Natural killer cell (primary cell): ENCODE measurements at places on chromosomes 3 and 15. TPM values are rescaled to one million over a fixed set of nuclear protein-coding genes. Genes with fewer than 3 reads are reported as not detected.
A peak's percentile ranks its signal among the peaks of the same experiment; 100 is the strongest.

GRCh38 chr3:10284496-10284895, 8.3 kb downstream of the GHRL start:
- DNase-seq: no peak

- no peak for DNase-seq
These were observed 12.5 kb downstream of the DNAH1 start for GRCh38 chr3:52328536-52329080.

GRCh38 chr3:170640737-170641171, 54.9 kb upstream of the SLC7A14 start:
- DNase-seq: no peak

DNA sequence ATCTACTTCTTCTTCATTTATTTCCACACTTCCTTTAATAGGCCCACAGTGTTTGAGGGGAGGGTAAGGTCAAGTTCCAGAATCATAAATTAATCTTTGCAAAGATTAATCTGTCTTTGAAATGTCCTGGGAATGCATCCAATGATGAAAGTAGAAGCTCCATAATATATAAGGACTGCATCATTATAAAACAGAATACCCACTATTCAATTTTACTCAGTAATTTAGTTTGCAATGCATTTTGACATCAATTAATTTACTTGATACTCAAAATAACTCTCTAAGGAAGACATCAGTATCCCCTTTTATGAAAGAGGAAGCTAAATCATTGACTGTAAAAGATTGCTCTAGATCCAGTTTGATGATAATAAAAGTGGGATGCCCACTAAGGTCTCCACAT, 777.2 kb downstream of the GRM7 start:
- no peak for DNase-seq

KIF7 gene
- total RNA-seq: 0.93 TPM

DNA sequence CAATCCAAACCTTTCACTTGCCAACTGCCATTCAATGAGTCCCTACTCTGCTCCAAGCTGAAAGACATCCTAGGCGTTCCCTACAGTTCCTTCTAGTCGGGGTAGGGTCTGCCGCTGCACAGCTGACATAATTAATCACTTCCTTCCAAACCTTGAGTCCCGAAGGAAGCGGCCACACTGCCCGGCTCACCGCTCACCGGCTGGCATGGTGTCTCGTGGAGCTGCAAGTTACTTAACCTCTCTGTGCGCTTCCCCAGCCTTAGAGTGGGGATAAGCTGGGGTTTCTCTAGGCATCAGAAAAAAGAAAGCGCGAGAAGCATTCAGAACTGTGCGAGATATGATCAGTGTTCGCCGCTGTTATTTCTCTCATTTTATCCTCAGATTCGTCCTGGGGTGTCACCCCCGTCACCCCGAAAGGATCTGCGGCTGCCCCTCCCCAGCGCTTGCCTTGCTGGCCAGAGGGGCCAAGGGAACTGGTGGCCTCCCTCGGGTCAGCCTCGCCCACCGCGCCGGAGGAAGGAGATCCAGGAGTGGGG, 748 bp downstream of the MRPS25 start:
- peak; percentile 35 for DNase-seq

DNA sequence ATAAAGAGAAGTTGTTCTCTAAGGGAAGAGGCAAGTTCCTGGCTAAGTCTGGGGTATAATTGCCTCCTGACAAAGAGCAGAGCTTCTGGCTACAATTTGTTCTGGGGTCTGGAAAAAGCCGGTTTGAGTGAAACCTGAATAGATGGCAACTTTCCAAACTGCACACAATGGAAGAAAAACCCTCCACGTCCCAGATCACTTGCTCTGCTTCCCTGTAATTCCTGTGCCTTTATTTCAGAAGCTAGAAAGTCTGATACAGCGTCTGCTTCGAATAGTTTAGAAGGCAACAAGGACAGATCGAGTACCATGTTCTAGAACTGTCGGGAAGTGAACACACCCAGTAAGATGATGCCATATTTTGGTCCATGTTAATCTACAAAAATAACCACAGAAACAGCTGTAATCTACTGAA, 1.6 kb upstream of the WDR82 start:
- no peak for DNase-seq

SHC4 gene
- 0.20 TPM for total RNA-seq

- no peak for DNase-seq
These were observed 54.2 kb downstream of the PPARG start for GRCh38 chr3:12343047-12343501.

PCSK6 gene
- 2.4 TPM for total RNA-seq

- DNase-seq: no peak
These were observed 1045.9 kb downstream of the MCTP2 start for GRCh38 chr15:95277266-95277665.

SEMA3F gene
- total RNA-seq: 0.78 TPM

SLC6A20 gene
- total RNA-seq: 0.70 TPM

GRCh38 chr15:70399204-70399603, 301.5 kb upstream of the TLE3 start:
- no peak for DNase-seq

CNTN6 gene
- not detected for total RNA-seq

SNX4 gene
- total RNA-seq: 30.1 TPM

RAD51 gene
- total RNA-seq: 1.2 TPM

DNA sequence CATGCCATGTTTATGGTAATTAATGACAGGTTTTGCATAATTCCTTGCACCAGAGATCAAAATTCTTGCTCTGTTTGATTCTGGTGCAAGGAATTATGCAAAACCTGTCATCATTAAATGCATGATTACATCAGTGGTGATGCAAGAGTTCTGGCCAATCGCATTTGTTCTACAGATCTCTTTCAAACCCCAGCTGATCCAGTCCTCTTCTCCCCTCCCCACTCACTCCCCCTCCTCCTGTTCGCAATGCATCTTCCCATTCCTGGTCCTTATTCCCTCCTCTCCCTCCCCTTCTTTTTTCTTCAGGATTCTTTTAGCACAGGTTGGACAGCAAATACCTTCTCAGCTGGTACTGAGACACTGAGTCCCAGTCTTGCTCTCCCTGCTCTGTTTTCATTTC, 82.1 kb downstream of the GABRB3 start:
- no peak for DNase-seq

TNNC1 gene
- total RNA-seq: not detected

NPAP1 gene
- not detected for total RNA-seq

- DNase-seq: no peak
These were observed 365.8 kb upstream of the RGMA start for GRCh38 chr15:93454788-93455187.

DNA sequence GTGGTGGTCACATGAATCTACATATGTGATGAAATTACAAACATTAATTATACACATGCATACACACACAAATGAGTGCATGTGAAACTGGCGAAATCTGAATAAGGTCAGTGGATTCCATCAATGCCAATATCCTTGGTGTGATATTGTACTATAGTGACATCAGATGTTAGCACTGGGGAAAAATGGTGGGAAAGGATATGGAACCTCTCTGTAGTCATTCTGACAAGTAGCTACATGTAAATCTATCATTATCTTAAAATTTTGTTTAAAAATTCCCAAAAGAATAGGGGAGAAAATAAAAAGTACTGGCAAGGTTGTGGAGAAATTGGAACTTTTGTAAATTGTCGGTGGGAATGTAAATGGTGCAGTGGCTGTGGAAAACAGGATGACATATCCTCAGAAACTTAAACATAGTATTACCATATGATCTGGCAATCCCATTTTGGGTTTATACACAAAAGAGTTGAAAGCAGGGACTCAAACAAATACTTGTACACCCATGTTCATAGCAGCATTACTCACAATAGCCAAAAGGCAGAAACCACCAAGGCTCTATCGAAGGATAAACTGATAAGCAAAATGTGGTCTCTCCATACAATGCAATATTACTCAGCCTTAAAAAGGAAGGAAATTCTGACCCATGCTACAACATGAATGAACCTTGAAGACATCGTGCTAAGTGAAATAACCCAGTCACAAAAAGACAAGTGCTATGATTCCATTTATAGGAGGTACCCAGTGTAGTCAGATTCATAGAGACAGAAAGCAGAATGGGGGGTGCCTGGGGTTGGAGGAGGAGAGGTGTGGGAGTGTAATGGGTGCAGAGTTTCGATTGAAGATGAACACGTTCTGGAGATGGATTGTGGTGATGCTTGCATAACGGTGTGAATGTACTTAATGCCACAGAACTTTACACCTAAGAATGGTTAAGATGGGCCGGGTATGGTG, 25.3 kb upstream of the HRH1 start:
- DNase-seq: no peak

CPNE9 gene
- 0.43 TPM for total RNA-seq

- no peak for DNase-seq
These were observed 2.9 kb upstream of the RAP2B start for GRCh38 chr3:153158961-153159735.

CMTM8 gene
- 0.83 TPM for total RNA-seq

DNA sequence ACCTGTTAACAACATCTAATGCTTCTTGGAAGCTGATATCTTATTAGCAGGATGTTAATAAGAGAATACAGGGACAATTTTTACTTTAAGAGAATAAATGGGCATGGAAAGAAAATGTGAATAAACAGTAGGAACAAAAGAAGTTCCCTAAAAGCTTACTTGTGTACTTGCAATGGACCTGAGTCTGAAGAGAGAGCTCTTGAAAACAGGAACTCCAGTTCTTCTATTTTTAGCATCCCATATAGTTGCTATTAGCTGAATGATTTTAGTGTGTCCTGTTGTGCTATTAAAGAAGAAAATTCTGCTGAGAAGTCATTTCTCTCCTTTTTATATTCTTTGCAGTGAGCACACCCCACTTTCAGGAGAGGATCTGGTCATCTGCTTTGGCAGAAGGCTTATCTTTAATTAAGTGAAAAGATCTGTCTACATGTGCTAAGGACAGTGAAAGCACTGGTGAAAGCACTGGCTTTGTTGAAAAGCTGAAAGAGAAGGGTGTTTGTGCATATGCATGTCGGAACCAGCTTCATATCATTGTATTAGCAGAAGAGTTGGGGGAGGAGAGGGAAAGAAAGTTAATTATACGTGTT, 1.4 kb upstream of the ST3GAL6 start:
- no peak for DNase-seq
